GM06990 (cell line): ENCODE measurements at places on chromosomes 7 and 10.
A peak's percentile ranks its signal among the peaks of the same experiment; 100 is the strongest.

- DNase-seq = no peak
Observed at GRCh38 chr10:129727071-129727470, 237.0 kb downstream of the EBF3 start.

GRCh38 chr7:141700848-141701371, 1.1 kb downstream of the DENND11 start:
- peak; percentile 24 for DNase-seq

GRCh38 chr10:31707093-31708039, 221.3 kb downstream of the ARHGAP12 start:
- peak; percentile 82 for DNase-seq

DNA sequence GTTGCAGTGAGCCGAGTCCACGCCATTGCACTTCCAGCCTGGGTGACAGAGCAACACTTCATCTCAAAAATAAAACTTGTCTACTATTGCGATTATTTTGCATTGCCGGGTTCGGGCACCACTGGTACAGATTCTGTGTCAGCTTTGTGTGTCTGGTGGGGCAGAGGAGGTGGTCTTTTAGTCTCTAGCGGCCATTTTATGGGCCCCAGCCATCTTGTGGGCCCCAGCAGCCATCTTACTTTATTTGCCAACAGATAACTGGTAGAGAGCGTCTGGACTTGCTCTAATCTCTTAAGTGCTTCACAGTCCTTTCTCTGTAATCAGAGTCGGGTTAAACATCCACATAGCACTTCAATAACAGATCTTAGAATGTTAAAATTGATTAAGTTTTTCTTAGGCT, 4.9 kb downstream of the BUD23 start:
- no peak for DNase-seq

- no peak for DNase-seq
Observed at GRCh38 chr7:33494474-33494873, 365.1 kb downstream of the BBS9 start.

GRCh38 chr10:97762816-97763215, 9.0 kb downstream of the SFRP5 start:
- no peak for DNase-seq

DNA sequence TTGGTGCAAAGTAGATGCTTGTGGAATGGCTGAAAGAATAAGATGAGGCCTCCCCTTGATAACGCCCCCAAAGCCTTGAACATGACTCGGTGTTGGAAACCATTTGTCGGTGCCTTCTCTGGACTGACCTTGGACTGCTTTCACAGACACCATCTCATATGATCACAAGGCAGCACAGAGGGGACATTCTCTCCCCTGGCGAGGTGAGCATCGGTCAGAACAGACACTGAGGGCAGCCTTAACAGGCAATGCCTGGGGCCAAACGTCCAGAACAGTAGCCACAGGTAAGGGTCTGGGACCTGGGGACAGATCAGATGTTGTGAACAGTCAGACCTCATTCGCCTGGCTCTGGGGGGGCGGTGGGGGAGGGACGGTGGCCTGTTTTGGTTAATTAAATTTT, 2.8 kb upstream of the TRRAP start:
- no peak for DNase-seq

- DNase-seq = no peak
Observed at GRCh38 chr10:61634746-61635145, 28.0 kb upstream of the CABCOCO1 start.

GRCh38 chr10:27464993-27465392, 39.1 kb upstream of the RAB18 start:
- DNase-seq = no peak

GRCh38 chr7:75953931-75954330, 39.0 kb downstream of the POR start:
- DNase-seq = no peak

- no peak for DNase-seq
Observed at GRCh38 chr7:134890246-134891240, 95.8 kb upstream of the AGBL3 start.
